Effector memory CD8-positive, alpha-beta T cell (primary cell): ENCODE measurements at places on chromosomes 3 and 15.

DNA sequence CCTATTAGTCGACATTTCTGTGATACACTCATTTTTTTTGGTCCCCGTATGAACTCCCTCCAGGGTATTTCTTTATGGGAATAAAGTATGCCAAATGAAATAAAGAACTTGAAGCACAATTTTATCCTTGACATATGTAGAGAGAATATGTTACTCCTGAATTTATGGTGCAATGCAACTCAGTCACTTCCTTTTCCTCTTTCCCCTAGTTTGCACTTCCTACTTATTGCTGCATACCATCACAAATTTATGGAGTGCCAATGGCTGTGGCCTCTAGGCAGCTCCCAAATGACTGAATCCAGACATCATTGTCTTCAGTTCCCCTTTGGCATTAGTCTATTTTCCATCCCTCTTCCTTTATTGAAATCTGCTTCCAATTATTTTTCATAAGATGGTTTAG lies 403.5 kb downstream of the FHIT start:
- DNase-seq = no peak

- DNase-seq = no peak
Observed at GRCh38 chr3:188246905-188247304, 92.9 kb downstream of the LPP start.

DNA sequence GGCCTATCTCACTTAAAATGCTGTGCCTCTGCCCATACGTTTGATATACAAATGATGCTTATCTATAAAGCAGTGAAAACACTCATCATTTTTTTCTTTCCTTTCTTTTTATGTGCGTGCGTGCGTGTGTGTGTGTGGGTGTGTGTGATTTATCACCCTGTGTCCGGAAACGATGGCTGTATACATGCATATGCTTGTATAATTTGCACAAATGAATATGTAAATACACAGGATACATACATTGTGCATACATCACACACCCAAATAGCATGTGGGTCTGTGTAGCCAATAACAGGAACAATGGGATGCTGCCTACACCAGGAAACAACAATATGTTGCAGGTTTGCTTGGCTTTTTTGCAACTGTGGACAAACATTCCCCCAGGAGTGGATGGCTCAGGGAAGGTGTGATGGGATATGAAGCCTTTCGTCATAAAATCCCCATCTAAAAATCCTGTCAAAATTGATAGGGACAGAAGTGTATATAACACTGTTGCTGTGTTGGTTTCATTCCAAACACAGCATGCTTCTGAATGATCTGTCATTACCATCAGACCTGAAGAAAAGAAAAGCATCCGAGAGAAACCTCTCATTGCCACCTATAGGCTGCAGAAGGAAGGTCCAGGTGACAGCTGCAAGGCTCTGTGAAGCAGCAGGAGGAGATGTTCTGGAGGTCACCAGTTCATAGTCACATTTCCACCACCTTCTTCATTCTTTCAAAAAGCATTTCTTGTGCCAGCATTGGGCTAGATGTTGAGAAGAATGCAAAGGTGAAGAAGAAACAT lies 503.9 kb upstream of the NR2F2 start:
- DNase-seq = no peak

DNA sequence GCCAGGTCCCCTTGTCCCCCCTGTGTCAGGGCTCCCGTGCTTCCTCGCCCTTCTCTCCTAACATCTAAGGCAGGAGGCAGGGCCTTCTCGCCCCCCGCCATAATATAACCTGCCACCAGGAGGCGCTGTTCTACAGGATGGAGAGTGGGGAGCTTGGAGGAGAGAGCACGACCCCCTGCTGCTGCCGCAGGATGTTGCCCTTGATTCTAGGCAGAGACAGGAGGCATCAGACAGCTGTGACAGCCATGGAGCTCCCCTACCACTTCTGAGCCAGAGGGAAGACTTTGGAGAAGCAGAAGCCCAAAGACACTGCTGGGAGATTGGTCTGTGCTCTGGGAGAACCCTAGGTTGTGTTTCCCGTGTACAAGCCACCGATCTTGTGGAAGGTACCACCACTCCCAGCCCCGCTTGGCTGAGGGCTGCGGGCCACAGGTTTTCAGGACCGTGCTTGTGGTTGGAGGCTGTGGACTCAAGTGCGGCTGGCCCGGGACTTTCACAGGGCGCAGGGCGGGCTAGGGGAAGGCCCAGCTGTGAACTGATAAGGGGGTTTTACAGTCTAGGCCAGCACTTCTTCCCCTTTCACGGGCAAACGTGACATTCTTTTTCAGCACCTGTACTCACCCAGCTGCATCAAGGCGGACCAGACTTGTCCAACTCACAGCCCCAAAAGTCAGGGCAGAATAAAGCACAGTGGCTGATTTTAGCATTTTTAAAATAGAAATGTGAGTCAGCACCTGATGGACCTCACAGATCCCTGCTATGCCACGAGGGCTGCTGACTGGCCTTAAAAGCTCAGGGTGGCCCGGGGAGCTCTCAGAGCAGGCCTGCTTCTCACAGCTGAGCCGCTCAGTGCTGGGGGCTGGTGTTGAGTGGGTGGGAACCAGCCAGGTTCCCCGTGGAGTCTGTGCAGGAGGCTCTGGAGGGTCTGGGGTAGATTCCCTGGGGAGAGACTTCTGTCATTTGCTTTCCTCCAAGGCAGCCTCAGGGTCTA lies 2.6 kb upstream of the TIGIT start:
- DNase-seq = peak; percentile 97

GRCh38 chr15:25891081-25891480 lies 28.0 kb upstream of the ATP10A start:
- DNase-seq = no peak

DNA sequence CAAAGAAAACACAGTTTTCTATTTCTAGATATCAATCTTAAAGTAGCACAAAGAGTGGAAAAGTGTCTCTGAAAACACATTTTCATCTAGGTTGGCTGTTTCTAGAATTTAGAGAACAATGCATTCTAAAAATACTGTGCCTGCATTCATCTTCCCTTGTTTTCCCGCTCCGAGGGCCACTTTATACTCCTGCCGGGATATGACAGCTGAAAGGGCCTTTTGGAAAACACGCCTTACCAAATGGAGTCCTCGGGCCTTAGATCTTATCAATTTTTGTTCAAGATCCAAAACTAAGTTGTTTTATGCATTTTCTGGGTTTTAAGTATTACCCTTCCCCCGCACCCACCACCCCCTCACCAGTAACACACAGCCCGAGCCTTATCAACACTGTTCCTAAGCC lies 47.9 kb upstream of the ARHGEF3 start:
- DNase-seq = no peak

DNA sequence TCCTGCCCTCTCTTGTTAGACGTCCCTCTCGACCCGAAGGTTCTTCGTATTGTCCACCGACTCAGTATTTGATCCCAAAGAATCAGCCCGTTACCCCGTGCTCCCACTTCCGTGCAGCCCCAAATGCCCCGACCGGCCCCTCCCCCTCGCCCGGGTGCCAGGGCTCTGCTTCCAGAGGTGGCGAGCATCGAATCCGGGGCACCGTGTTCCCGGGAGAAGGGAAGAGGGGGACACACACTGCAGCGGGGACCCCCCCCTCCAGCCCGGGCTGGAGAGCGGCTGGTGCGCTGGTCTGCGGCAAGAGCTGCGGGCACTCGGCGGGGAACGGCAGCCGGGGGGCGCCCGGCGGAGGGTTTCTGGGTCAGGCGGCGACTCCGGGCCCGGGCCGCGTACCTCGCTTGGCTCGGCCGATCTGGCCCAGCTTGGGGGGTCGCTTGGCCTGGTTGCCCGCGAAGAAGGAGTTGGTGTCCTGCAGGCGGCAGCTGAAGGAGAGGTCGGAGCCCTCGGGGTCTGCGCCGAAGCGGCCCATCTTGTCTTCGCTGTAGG lies 556 bp downstream of the CAMK2N2 start:
- no peak for DNase-seq

DNA sequence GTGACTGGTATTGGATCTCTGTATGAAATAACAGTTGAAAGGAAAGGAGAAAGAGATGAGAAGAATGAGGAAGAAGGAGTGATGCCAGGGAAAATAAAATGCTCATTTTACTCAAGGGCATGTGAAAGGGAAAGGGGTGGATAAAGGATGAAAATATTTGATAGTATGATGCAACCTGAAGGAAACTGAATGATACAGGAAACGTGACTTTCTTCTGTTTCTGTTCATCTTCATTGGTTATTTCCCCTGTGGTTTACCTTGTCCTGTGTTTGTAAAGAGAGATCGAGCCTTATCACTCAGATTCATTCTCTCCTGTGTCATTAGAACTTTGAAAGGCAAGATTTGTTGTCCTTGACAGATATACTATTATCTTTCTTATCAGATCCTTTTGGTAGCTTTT lies 243.6 kb upstream of the SLITRK3 start:
- no peak for DNase-seq

- no peak for DNase-seq
Observed at GRCh38 chr3:38365469-38366062, 19.0 kb downstream of the XYLB start.

- DNase-seq = no peak
Observed at GRCh38 chr3:193744048-193744821, 151.2 kb downstream of the OPA1 start.

DNA sequence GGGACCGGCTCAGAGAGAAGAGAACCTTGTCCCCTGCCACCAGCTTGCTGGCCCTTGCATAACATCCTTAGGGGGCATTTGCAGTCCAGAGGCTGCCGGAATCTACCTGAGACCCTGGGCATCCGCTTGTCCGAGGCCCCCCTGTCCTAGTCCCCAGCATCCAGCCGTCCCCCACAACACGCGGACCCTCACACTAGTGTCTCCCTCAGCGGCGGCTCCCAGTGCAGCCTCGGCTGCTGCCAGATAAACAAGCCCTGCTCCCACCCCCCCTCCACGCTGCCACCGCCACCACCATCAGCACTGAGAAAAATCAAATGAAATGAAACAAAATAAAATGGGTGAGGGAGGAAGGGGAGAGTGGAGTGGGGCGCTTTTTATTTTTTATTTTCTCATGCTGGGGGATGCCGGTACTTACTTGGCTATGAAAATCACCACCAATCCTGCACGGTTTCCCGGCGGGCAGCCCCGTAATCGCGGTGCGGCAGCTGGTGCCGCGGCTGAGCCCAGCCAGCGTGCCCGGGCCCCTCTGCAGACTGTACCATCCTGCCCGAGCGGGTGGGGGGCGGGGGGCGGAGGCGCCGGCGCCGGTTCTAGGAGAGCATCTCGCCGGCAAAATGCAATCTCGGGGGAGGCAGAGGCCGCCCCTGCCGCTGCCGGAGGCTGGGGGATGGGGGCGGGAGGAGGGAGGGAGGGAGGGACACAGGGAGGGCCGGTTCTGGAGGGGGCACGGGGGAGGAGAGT lies at the start of gene ATP2B2:
ATP2B2 (minus strand) TSS at position 537 of the 741 bp plus-strand sequence. CDS start 56,043 bp downstream, outside the sequence.
- DNase-seq = no peak

DNA sequence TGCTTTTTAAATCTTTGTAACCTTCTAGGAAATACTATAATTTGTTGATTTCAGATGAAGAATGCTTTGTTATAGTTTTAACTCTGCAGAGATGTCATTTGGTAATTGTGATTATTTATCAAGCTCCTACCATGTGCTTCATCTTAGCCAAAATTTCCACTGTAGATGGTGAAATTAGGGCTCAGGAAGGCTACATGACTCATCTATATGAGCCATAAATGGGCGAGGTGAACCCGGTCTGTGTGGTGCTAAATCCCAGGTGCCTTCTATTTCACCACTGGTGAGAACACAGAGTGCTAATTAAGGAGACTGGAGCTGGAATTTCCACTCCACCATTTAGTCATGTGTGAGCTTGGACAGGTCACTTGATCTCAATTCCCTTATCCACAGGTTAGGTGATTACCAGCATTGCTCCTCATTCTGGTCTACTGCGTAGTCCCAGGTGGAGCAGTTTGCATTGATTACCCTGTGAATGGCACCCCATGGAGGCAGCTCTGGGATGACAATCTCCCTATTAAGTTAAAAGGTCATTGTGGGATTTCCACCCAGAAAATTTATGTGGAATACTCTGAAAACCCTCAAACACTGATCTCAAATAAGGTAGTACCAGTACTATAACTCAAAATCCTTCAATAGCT lies 2.8 kb upstream of the CCR3 start:
- DNase-seq = no peak

- no peak for DNase-seq
Observed at GRCh38 chr3:51386159-51386851, 1.2 kb downstream of the MANF start.

DNA sequence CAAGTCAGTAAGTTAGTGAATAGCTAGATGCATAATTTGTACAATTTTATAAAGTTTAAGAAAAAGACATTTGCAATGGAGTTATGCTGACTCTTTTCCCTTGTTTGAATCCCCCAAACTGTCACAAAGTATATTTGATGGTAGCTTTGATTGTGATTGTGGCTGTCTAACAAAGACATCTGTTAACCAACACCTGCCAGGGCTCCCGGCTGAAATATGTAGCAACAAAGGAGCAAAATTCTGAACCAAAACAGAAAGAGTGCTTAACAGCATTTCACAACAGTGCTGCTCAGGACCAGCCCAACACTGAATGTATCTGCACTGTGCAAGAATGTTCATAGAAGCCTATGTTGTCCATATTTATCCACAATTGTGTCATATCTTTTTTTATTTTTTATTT lies 39.4 kb downstream of the LEO1 start:
- DNase-seq = no peak

- no peak for DNase-seq
Observed at GRCh38 chr15:66369773-66370651, 13.5 kb upstream of the TIPIN start.

DNA sequence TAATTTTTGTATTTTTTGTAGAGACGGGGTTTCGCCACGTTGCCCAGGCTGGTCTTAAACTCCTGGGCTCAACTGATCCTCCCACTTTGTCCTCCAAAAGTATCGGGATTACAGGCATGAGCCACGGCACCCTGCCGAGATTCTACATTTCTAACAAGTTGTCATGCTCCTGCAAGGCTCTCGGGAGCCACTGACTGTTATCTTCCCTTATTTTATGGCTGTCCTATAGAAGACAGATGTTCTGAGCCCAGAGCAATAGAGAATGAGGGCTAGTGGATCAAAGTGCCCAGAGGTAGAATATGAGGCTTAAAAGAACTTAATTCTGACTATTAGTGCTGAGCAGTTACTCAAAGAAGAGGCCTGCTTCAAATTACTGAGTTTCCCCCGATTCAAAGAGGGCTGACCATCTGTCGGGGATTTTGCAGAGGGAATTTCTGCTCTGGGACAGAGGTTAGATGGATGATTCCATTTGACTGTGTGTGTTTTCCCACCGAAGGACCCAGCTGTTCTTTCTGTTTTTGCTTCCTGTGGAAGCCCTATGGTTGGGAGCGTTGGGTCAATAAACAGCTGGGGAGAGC lies 39.5 kb downstream of the ITPR1 start:
- no peak for DNase-seq

GRCh38 chr15:83585601-83586335 lies 68.2 kb upstream of the ADAMTSL3 start:
- DNase-seq = no peak

- DNase-seq = no peak
Observed at GRCh38 chr15:69593981-69594966, 141.7 kb downstream of the RPLP1 start.

DNA sequence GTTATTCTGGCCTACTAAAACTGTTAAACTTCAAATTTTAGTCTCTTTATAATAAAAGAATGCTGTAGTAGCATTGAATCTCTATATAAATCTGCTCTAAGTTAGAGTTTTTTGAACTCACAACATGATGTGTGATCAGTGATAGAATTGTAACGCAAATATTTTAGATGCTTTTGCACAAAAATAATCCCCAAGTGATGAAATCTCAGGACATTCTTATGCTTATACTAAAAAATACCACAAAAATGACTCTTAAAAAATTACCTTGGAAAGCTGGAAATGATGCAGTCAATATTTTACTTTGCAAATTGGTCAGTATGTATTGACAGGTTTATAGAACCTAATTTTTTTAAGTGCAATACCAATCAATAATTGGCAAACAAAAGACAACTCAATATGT lies 375.3 kb downstream of the TBC1D5 start:
- no peak for DNase-seq

- no peak for DNase-seq
Observed at GRCh38 chr3:157876556-157876955, 229.7 kb downstream of the SHOX2 start.
